ENCODE measurements at places on chromosomes 11 and 22.

DNA sequence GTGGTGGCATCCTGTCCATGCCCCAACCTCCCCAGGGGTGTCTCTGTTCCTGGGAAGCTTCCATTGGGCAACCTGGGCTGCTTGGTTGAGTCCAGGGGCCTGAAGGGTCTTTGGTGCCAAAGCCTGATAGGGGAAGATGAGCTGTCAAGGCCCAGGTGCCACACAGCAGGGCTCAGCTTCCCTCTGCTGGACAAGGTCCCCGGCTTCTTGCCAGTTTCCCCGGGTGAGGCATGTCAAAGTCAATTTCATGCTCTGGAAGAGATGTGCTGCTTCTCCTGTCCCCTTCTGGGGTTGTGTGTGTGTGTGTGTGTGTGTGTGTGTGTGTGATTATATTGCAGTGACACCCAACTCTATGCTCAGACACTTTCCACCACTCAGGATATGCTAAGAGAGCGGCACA, 26.9 kb downstream of the TP53I11 start:
- DNase-seq = no peak

DNA sequence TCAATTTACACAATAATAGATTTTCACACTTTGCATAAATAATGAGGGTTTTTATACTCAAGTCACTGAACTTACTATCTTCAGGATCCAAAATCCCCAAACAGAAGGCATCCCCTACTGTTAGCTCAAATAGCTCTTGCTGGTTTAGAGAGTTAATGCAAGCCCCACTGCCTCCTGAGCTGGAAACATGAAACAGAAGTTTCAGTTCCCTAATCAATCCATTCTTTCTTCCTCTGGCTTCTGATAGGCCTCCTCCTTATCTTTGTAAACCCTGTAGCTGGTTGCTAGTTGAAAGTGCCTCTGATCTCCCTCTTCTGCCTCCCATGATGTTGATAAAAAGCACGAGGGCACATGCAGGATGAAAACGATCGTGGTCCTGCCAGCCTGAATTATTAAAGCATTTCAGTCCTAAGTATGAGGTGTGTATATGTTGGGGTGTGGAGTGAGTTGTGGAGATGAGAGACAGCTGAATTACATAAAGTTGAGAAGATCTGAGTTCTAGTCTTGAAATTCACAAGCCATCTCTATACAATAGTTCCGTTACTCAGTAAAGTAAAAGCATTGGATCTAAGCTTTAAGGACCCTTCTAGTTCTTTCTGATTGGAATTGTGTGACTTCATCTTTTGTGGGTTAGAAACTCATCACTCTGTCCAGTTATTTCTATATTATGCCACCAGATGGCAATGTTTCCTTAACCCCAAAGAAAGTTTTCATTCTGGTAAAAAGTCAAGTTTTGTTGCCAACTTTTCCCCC, 35.0 kb upstream of the EHF start:
- DNase-seq = no peak

GRCh38 chr22:33880986-33881385, 39.3 kb downstream of the LARGE1 start:
- no peak for DNase-seq

- DNase-seq = no peak
Measured at GRCh38 chr11:66346476-66347424, 679 bp downstream of the B4GAT1 start.

DNA sequence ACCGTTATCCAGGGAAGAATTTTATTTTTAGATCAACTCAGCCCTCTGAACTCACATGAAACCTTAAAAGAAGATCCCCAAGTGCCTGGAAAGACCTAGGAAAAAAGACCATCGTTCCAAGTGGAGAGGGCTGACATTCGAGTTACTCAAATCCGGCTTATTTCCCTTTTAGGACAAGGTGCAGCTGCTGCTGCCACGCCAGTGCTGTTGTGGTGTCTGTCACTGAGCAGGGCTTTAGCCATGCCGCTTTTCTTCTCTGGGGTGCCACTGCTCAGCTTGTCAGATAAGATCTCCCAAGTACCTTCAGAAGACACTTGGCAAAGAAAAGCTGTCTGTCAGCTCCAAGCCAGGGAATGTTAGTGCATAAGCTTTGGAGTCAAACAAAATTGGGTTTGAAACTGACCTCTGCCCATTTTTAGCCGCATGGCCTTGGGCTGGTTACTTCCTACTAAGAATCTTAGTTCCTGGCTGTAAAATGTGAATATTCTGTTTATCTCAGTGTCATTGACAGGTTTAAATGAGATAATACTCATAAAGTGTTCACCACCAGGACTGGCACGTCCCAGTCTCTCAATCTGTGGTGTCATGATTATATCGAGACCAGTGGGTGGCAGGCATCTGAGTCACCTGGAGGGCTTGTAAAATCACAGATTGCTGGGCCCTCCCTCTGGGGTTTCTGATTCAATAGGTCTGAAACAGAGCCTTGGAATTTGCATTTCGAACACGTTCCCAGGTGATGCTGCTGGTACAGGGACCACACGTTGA, 117.5 kb downstream of the PKNOX2 start:
- DNase-seq = peak; percentile 13

DNA sequence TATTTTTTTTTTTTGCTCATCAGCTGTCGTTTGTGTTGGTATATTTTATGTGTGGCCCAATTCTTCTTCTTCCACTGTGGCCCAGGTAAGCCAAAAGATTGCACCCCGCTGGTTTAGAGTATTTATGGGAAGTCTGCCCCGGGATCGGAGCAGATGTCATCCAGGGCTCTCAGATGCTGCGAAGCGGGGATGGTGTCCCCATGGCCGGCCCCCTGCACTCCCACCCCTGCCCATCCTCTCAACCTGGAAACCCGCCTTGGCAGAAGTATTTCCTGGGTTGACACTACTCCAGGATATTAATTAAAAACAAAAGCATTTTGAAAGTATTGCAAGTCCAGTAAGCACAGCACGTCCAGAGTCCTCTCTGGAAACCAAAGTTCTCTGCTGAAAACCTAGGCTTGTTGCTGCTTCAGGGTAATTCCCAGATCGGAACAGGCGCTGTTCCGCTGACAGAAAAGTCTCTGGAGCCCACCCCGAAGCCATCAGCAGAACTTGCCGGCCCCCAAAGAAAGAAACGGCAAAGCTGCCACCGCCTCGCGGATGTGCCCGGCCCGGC, 833 bp downstream of the SCUBE2 start:
- DNase-seq = no peak

GRCh38 chr11:30605036-30605605, 19.0 kb upstream of the MPPED2 start:
- no peak for DNase-seq

- no peak for DNase-seq
Measured at GRCh38 chr22:44389926-44390612, 77.3 kb upstream of the SHISAL1 start.
